Gastrocnemius medialis (tissue), 4 donors: ENCODE measurements at places on chromosomes 1 and 21. TPM values are rescaled to one million over a fixed set of nuclear protein-coding genes. Genes with fewer than 3 reads are reported as not detected.

The KCNA10 gene
- total RNA-seq, result not detected

The RIPPLY3 gene
- not detected for total RNA-seq

The MSH4 gene
- 2.2 TPM for total RNA-seq

The KCNA3 gene
- 0.18 TPM for total RNA-seq

- H3K4me3 ChIP-seq, result no peak overlapping the region
- peaks cover 3% of the 10 kb centered on the region for H3K4me1 ChIP-seq
- DNase-seq, result peak; percentile 32
- H3K27ac ChIP-seq, result peak overlapping the region; percentile 66
These were observed 31.3 kb downstream of the ZBTB8B start for GRCh38 chr1:32496127-32496526.

DNA sequence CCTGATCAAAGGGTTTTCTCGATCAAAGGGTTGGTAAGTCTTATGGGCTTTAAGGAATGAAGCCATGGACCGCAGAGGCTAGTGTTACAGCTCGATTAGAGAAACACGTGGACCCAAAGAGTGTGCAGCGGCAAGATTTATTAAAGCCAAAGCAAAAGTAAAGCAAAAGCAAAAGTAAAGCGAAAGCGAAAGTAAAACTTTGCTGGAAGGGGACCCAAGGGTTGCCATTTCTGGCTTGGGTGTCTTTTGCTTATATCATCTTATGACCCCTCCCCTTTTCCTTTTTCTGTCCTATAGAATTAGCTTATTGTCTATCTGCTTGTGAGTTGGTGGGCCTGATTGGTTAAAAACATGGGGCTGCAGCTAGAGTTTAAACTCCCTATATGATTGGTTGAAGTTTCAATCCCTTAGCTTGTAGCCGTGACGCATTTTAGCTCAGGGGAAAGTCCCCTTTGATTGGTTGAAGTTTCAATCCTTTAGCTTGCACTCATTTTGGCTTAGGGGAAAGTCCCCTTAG, 957.0 kb downstream of the AMY1C start:
- H3K4me3 ChIP-seq, result peak overlapping the region; percentile 30
- no peak overlapping the region for H3K27ac ChIP-seq
- no peak for DNase-seq
- no peaks in the 10 kb centered on the region for H3K27me3 ChIP-seq
- no peaks in the 10 kb centered on the region for H3K4me1 ChIP-seq

GRCh38 chr1:204996981-204997380, 46.0 kb upstream of the CNTN2 start:
- no peak overlapping the region for H3K4me3 ChIP-seq
- DNase-seq, result no peak
- no peaks in the 10 kb centered on the region for H3K36me3 ChIP-seq
- H3K4me1 ChIP-seq, result no peaks in the 10 kb centered on the region
- no peak overlapping the region for H3K27ac ChIP-seq
- H3K27me3 ChIP-seq, result no peaks in the 10 kb centered on the region

- H3K4me3 ChIP-seq, result no peak overlapping the region
- no peaks in the 10 kb centered on the region for H3K4me1 ChIP-seq
- no peaks in the 10 kb centered on the region for H3K36me3 ChIP-seq
- H3K27ac ChIP-seq, result no peak overlapping the region
- DNase-seq, result no peak
- no peaks in the 10 kb centered on the region for H3K27me3 ChIP-seq
These were observed 54.5 kb downstream of the UBE4B start for GRCh38 chr1:10087210-10087609.

DNA sequence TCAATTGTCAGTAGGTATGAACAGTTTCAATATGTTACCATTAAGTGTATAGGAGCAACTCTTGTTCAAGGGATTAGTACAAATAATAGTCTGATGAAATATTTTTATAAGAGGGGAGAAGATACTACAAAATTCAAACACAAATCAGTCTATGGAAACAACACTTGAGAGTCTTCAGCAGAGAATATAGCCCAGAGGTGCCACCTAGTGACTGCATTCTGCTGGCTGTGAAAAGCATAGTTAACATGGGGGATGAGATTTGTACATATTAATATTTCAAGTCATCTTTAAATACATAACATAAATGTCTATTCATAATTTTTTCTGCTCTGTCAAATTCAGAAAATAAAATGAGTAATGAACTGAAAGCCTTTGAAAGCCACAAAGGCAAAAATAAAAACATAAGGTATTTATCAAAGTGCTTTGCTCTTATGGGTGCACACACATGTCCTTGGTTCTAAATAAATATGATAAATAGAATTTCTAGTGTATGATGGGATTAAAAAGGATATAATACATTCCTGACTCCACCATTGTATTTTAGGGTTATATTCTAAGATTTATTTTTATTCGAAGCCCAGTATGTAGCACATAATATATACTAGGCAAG, 440.9 kb upstream of the ZRANB2 start:
- no peaks in the 10 kb centered on the region for H3K4me1 ChIP-seq
- H3K27ac ChIP-seq, result no peak overlapping the region
- no peak overlapping the region for H3K4me3 ChIP-seq

- H3K27me3 ChIP-seq, result no peaks in the 10 kb centered on the region
- no peak for DNase-seq
- H3K4me1 ChIP-seq, result peaks cover 41% of the 10 kb centered on the region
- H3K27ac ChIP-seq, result peak overlapping the region; percentile 49
- no peak overlapping the region for H3K4me3 ChIP-seq
These were observed 38.7 kb upstream of the IPO9 start for GRCh38 chr1:201790261-201790660.

DNA sequence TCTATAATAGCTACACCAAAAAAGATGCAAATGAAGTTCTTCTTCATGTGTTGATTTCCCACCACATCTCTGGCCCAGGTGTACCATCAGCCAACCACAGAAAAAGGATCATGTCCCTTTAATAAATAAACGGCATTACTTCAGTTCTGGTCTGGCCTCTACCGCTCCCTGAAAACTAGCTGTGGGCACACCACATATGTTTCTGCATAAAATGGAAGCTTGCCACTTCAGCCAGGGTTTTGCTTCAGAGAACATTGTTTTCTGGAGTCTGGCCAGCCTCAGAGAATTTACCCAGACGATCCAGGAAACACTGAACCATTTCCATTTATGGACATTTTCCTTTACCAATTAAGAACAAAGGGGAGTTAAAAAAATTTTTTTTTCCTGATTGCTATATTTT, 5.8 kb upstream of the LAMC2 start:
- H3K4me3 ChIP-seq, result no peak overlapping the region
- H3K36me3 ChIP-seq, result no peaks in the 10 kb centered on the region
- peak overlapping the region; percentile 59 for H3K27ac ChIP-seq
- DNase-seq, result no peak
